Activated CD8-positive, alpha-beta memory T cell treated with anti-CD3 and anti-CD28 coated beads for 4 hours (primary cell): ENCODE measurements at places on chromosomes 6 and 20.

GRCh38 chr6:113954653-113955052 is 16.3 kb downstream of the HDAC2 start:
- no peak for DNase-seq

DNA sequence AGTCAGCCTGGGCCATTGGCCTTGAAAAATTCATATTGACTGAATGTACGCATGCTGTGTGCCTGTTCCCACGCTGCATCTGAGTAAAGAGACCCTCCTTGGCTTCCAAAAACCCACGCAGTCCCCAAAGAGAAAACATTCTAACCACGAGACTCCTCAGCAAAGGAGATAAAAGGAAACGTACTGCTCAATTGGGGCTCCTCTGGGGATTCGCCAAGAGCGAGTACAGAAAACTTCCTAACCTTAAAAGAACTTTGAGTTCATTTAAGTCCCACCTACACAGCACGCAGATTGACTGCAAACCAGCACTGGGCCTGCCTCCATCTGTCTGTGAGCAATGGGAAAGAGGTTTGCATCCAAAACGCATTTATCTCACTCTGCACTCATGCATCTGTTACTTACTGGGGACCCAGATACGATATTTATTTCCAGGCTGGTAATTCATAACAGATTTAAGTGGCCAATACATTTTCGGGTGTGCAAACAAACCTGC is 505.9 kb upstream of the CHD6 start:
- no peak for DNase-seq

DNA sequence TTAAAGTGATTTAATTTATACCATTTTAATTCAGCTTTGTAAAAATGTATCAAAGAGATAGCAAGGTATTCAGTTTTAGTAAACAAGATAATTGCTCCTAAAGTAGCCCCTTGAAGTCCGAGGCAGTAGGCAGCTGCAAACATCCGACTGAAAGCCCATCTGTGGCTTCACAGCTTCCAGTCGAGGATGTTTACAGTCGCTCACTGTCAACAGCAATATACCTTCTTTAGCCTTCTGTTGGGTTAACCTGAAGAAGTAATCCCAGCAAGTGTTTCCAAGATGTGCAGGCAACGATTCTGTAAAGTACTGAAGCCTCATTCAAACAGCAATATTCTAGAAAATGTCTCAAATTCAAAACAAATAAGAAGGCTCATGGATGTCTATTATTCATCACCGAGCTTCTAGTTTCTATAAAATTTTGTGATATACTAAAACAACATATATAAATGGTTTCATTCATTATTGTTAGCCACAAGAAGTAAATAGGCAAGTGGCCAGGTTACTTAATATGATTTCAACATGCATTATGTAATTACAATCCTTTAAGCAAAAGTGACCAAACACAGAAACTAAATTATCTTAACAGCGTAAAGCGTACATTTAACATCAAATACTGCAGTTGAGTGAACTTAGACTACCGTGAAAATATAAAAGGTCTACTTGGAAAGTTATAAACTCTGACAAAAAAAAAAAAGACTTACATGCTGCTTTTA is 115.0 kb downstream of the OGFRL1 start:
- no peak for DNase-seq

DNA sequence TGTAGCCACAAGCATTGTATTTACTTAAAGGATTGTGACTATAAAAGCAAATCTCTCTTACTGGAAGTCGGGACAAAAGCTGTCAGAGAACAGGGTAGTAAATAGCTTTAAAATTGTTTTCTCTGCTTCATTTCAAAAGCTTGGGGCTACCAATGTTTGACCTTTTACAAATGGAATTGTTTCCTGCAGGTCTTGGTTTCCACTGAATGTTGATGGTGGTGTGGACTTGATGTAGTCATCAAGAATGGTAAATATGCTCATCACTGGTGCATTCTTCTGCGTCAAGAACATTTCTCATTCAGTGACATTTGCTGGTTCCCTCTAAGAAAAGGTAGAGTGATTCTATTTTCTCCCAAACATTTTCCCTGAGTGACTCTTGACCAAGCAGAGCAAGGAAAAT is 435.4 kb upstream of the KHDRBS2 start:
- DNase-seq, result no peak

DNA sequence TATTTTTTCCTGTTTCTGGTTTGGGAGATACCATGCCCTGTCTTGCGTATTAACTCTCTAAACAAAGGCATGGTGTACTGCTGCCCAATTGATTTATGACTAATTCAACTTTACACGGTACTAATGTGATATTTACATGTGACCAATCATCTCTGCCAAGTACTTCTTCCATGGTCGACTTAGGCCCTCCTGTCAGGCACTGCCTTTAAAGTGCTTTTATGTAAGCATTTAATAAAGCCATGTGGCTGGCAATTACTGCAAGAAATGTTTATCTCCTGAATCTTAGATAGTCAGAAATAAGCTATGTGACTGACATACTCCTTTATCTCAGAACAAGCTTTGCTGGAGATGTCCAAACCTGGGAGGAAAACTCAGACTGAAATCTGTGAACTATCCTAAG is 323.4 kb downstream of the BTBD3 start:
- no peak for DNase-seq

GRCh38 chr20:58554541-58554940 is 39.3 kb upstream of the APCDD1L start:
- no peak for DNase-seq

GRCh38 chr6:26452631-26453235 is 5.0 kb upstream of the BTN2A1 start:
- DNase-seq, result no peak

GRCh38 chr6:149761438-149761837 is 11.9 kb downstream of the PCMT1 start:
- no peak for DNase-seq

GRCh38 chr6:81727876-81728517 is 24.5 kb downstream of the TENT5A start:
- no peak for DNase-seq

DNA sequence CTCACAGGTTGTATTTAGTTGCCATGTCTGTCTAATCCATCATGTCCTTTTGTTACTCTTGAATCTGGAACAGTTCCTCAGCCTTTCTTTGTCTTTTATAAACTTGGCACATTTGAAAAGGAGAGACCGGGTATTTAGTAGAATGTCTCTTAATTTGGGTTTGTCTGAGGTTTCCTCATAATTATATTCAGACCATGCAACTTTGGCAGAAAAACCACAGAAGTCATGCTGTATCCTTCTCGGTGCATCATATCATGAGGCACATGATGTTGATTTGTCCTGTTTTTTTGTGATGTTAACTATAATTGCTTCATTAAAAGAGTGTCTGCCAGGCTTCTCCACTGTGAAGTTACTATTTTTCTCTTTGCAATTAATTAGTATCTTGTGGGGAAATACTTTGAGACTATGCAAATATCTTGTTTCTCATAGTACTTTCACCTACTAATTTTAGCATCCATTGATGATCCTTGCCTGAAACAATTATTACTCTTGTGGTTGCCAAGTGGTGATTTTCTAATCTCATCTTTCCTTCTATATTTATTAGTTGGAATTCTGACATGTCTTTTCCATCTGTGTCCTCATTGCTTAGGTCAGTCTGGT is 837.3 kb downstream of the DHX35 start:
- DNase-seq, result no peak

- no peak for DNase-seq
These were observed 101.5 kb downstream of the LAMP5 start for GRCh38 chr20:9615766-9616454.

DNA sequence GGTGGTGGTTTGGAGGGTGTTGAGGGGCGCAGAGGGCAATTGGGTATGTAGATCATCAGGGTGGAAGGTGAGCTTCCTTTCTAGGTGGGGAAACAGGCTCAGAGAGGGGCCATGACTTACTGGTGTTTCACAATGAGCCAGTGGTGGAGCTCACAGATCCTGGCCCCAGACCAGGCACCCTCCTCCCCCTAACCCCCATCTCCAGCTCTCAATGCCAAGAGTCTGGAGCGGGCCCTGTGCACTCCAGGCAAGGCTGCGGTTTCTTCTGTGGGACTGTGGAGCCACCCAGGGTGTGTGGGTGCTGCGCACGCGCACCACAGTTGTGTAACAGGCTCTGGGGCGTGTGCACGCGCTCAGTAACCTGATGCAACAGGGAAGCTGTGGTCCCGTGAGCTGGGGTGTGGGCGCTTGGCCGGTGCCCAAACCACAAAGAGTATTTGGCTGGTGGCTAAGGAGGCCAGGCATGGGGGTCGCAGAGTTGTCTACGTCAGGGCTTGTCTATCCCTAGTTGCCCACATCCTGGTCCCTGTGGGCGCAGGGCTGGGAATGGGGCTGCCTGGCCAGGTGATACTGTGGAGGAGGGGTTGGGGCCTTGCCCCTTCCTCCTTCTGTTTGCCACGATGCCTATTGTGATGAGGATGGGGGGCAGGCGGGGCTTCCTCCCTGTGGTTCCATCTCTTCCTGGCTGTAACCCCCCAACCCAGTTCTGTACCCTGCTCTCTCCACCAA is 37.5 kb upstream of the MRPS18A start:
- peak; percentile 52 for DNase-seq

DNA sequence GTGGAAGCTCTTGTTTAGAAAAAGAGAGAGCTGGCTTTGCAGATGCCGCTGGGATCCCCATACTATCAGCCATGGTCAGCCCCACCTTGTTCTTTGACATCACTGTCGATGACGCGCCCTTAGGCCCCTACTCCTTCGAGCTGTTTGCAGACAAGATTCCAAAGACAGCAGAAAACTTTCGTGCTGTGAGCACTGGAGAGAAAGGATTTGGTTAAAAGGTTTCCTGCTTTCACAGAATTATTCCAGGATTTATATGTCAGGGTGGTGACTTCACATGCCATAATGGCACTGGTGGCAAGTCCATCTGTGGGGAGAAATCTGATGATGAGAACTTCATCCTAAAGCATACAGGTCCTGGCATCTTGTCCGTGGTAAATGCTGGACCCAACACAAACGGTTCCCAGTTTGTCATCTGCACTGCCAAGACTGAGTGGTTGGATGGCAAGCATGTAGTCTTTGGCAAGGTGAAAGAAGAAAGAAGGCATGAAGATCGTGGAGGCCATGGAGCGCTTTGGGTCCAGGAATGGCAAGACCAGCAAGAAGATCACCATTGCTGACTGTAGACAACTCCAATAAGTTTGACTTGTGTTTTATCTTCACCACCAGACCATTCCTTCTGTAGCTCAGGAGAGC is 2.4 kb upstream of the BLCAP start:
- DNase-seq, result no peak

GRCh38 chr20:64086801-64087200 is 2.6 kb upstream of the LKAAEAR1 start:
- DNase-seq, result no peak

DNA sequence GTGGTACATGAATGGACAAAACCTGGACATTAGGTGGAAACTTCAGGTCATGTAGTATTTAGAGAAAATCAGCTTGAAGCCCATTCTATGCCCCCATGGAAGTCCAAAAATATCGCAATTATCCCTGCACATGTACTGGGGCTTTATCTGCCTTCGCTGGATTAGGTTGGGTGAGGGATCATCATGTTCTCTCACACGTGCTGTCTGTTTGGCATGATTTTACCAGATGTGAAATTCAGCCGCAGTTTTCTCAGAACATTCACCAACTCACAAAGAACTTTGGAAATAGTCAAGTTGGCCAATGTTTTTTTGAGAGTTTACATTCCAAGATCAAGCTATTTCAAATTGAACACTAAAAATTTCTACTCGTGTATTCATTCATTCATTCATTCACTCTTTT is 459.8 kb upstream of the CITED2 start:
- no peak for DNase-seq

DNA sequence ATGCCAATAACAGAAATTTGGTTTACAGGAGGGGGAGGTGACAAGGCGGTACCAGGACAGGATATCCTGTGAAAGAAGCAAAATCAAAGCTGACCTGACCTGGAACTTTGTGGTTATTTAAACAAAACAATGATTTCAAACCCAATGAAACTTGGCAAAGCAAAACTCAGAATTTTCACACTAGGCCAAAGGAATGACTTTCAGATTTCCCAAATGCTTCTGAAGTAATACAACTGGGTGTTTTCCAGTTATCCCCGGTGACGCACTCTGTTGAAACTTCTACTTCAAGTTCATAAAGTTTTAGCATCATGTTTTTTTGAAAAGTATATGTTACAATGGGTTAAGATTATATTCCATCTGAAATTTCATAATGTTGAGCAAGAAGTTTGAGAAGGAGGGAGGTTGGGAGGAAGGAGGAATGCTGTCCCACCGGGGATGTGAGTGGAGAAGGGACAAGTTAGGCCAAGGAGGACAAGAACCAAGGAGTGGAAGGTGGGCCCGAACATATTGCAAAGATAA is 78.1 kb upstream of the TRAF3IP2 start:
- no peak for DNase-seq

- no peak for DNase-seq
These were observed 8.5 kb downstream of the CALHM4 start for GRCh38 chr6:116562019-116562403.

- no peak for DNase-seq
These were observed 163.3 kb downstream of the SOBP start for GRCh38 chr6:107653183-107653580.

- no peak for DNase-seq
These were observed 170.4 kb downstream of the HTR1B start for GRCh38 chr6:77292564-77293546.

DNA sequence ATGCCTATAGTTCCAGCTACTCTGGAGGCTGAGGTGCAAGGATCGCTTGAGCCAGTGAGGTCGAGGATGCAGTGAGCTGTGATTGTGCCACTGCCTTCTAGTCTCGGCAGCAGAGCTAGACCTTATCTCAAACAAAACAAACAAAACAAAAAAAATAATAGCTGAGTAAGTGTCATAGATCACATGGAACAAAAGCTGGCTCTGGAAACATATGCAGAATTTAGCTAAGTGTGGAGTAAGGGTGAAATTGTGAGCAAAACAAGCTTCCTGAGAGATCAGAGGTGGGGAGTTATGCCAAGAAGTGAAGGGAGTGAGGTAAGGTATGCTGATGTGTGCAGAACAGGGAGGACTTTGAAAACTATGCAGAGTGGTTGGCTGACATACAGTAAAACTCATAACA is 18.7 kb downstream of the SGK1 start:
- DNase-seq, result no peak

DNA sequence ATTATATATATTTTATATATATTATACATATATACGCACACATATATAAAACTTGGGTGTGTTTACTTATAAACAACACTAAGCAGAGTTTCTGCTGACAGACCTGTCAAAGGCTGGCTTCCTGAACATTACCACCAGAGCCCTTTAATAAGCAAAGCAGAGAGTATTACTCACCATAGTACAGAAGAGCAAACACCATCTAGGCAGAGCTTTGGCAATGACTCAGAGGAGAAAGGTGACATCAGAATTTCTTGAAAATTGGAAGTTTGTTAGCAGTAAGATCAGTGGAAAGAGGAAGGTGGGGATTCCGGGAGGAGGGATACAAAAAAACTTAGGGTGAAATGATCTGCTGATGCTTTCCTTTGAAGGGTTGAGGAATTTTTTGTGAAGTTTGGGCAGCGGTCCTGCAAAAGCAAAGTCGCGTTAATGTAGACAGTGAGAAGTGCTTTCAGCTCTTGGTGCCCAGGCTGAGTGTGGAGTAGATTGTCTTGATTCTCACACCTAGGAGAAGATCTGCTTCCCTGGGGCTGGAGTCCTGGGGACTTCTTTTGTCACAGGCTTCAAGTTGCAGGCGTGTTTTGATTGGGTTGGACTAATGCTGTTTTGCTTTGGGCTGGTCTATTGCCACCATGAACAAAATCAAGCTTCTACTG is 109.6 kb upstream of the BACH2 start:
- no peak for DNase-seq
